AG08395 (cell line): ENCODE measurements at places on chromosomes 7 and 10.

DNA sequence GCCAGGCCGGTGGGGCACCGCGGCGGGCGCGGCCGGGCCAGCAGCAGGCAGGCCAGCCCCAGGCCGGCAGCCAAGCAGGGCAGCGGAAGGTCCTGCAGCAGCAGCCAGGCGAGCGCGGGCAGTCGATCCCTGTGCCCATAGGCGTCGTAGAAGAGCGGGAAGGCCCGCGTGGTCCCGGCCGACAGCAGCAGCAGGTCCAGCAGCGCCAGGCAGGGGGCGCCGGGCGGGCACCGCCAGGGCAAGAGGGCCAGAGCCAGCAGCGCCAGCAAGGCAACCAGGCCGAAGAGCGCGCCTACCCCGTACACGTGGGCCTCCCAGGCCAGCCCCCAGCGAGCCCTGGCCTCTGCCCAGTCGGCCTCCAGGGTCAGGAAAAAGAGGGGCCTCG, 8.4 kb upstream of the RBM28 start:
- no peak for DNase-seq

DNA sequence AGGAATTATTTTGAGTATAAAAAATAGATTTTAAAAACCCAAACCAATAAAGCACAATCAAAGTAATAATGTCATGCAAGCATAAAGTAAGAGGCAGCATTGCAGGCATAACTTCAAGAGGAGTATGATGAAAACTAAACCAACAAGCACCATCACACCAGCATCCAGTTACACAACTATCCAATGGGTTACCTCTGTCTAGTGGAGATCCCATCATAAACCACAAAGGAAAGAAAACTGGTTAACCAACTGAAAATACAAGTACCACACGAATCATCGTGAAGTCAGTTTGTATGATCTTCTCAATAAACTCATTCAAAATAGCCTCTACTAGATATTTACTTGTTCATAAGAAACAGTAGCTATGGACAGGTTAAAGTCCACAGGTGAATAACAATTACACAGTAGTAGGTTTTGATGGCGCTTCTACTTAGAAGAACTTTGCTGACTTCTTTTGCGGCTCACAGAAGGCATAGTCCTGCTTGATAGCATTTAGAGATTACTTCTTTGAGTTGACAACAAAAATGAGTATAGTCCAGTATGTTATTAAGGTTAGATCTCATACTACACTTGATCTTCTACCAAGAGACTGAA, 116.6 kb downstream of the MICU1 start:
- DNase-seq, result no peak

DNA sequence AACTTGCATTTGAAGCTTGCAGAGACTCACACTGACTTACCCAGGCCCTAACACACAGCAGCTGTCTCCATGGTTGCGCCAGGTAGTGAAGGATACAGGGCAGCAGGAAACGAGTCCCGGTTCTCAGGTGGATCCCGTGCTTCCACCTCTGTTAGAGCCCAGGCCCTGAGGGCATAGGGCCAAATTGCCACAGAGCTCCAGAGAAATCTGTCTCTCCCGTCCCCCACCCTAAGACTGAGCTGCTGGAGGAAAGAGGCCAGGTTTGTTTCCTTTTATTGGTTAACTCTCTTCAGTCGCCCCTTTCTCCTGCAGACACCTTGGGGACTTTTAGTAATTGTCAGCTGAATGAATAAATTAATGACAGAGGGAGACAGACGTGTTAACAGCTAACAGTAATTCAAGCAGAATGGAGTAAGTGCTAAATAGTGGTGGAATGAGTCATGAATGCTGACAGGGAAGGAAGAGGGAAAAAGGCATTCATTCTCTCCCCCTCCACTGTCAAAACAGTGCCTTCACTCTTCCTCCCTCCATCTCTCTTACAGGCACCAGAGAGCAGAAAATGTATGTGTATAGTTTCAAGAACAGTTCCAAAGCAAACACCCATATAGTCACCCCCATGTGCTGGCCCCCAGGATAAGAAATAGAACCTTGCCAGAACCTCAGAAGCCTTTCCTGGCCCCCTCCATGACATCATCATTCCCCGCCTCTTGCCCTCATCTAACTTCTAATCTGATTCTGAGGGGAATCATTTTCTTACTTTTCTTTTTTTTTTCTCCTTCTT, 16.8 kb upstream of the DLG5 start:
- DNase-seq, result peak; percentile 75

- no peak for DNase-seq
Measured at GRCh38 chr10:113921561-113922370, 67.3 kb downstream of the NHLRC2 start.

DNA sequence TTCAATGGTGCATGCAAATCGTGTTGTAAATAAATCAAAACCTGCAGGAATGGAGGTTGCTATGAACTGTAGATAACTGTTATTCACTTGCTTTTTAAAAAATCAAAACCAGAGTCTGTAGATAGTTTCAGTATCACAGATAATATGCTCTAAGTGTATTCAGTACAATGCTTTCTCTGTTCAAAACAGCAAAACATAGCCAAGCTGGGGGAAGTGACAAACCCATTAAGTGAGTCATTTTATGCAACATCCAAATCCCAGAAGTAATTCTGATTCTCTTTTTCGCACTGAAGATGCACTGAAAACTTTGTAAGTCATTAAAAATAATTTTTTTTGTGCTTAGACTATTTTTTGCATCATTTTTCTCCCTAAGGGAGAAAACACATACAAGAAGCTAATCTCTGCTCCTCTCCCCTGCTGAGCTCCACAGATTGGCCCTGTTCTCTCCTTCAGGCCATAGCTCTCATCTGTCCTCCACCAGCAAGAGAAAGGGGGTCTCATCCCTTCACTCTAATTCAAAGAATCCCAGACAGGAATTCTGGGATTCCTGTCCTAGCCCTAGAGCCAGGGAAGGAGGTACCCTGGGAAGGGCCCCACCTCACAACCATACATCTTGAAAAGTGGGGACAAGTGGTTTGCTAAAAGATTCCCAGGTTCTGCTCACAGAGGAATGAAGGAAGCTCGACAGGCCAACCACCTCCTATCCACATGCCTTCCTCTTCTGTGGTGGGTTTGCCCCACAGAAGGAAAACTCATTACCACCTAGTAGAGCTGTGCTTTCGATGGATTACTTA, 4.9 kb downstream of the PRTFDC1 start:
- peak; percentile 52 for DNase-seq

- DNase-seq, result peak; percentile 77
Measured at GRCh38 chr7:4797858-4798705, 22.7 kb downstream of the AP5Z1 start.

- no peak for DNase-seq
Measured at GRCh38 chr7:577741-578370, 58.2 kb upstream of the PDGFA start.

GRCh38 chr10:86439544-86439943, 72.9 kb upstream of the GRID1 start:
- DNase-seq, result peak; percentile 9

- DNase-seq, result no peak
Measured at GRCh38 chr7:19587291-19587690, 121.5 kb downstream of the POLR1F start.
